ENCODE measurements at places on chromosomes 2 and 18. TPM values are rescaled to one million over a fixed set of nuclear protein-coding genes. Genes with fewer than 3 reads are reported as not detected.

- no peak for DNase-seq
- no peaks in the 10 kb centered on the region for H3K4me1 ChIP-seq
- H3K4me3 ChIP-seq = no peak overlapping the region
- no peak overlapping the region for H3K27ac ChIP-seq
- H3K36me3 ChIP-seq = no peaks in the 10 kb centered on the region
Measured at GRCh38 chr18:9353596-9353995, 19.0 kb downstream of the TWSG1 start.

GRCh38 chr2:8379128-8379527 is 302.7 kb upstream of the ID2 start:
- no peak overlapping the region for H3K27ac ChIP-seq
- H3K36me3 ChIP-seq = no peaks in the 10 kb centered on the region
- no peak for DNase-seq
- H3K27me3 ChIP-seq = no peaks in the 10 kb centered on the region

LDLRAD4 gene
- total RNA-seq = 60.1 TPM

ARHGEF4 gene
- 4.4 TPM for total RNA-seq

DNA sequence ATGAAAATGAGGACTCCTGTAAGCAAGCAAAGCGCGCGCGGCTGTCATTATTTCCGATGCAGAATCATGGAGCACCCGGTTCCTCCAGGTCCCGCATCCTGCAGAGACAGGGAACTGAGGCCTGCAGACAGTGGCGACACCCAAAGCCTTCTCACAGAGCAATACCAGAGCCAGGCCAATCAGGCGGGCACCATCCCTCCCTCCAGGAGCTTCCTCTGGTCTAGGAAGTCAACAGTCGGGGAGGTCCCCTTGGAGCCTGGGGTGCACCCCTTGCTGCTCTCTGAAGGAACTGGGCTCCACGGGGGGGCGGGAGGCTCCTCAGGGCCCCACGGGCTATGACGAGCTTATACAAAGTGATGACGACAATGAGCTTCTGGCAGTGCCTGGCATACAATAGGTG is 60.3 kb upstream of the HPCAL1 start:
- DNase-seq = no peak
- no peak overlapping the region for H3K27ac ChIP-seq
- no peaks in the 10 kb centered on the region for H3K36me3 ChIP-seq
- no peaks in the 10 kb centered on the region for H3K27me3 ChIP-seq
- no peaks in the 10 kb centered on the region for H3K4me1 ChIP-seq

DNA sequence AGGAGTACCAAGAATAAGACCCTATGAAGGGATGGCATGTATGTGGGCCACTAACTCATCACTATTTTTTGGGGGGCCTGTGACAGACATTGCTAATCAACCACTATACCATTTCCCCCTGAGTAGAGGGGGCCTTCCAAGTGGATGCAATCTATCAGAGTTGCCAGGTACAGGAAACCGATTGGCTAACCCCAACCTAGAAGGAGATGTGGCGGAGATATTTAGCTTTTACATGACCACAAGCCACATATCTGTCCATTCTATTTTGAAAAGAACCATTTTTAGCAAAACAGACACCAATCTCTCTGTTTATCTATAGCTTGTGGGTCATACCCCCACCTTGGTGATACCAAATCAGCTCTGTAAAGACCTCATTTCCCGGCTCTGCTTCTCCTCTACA is 51.0 kb downstream of the PAX8 start:
- no peak for DNase-seq
- no peaks in the 10 kb centered on the region for H3K4me1 ChIP-seq
- H3K4me3 ChIP-seq = no peak overlapping the region
- H3K27me3 ChIP-seq = no peaks in the 10 kb centered on the region
- no peak overlapping the region for H3K27ac ChIP-seq

DNA sequence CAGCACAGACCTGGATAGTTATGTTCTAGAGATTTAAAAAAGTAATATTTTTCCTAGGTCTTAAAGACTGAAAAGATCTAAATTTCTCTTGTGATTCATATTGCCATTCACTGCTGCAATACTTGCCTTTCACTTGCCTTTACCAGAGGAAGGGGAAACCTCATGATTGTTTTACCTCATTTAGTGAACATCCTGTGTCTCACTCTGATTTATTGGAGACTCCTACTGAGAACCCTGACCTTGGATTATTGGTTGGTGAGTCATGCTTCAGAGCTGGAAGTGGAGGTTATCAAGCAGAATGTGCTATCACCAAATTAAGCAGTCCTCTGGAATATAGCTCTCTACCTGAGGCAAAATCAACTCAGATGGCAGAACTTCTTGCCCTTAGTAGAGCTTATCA is 500.5 kb downstream of the TSN start:
- DNase-seq = no peak
- H3K36me3 ChIP-seq = no peaks in the 10 kb centered on the region
- no peaks in the 10 kb centered on the region for H3K4me1 ChIP-seq
- no peak overlapping the region for H3K27ac ChIP-seq
- H3K27me3 ChIP-seq = no peaks in the 10 kb centered on the region

SCN2A gene
- not detected for total RNA-seq

- no peak overlapping the region for H3K27ac ChIP-seq
- no peaks in the 10 kb centered on the region for H3K27me3 ChIP-seq
- H3K4me1 ChIP-seq = no peaks in the 10 kb centered on the region
- DNase-seq = no peak
Measured at GRCh38 chr2:218081695-218082094, 12.6 kb downstream of the RUFY4 start.

GRCh38 chr2:24363301-24363700 is 3.0 kb upstream of the ITSN2 start:
- no peaks in the 10 kb centered on the region for H3K27me3 ChIP-seq
- no peak overlapping the region for H3K27ac ChIP-seq
- H3K4me1 ChIP-seq = no peaks in the 10 kb centered on the region
- H3K36me3 ChIP-seq = no peaks in the 10 kb centered on the region

SNED1 gene
- 60.7 TPM for total RNA-seq

PSMG2 gene
- total RNA-seq = 104 TPM

- no peak overlapping the region for H3K27ac ChIP-seq
- H3K27me3 ChIP-seq = no peaks in the 10 kb centered on the region
- no peaks in the 10 kb centered on the region for H3K4me1 ChIP-seq
- H3K4me3 ChIP-seq = no peak overlapping the region
- no peak for DNase-seq
Measured at GRCh38 chr18:76223403-76223802, 271.6 kb downstream of the ZNF516 start.

EMILIN1 gene
- 0.73 TPM for total RNA-seq

DNA sequence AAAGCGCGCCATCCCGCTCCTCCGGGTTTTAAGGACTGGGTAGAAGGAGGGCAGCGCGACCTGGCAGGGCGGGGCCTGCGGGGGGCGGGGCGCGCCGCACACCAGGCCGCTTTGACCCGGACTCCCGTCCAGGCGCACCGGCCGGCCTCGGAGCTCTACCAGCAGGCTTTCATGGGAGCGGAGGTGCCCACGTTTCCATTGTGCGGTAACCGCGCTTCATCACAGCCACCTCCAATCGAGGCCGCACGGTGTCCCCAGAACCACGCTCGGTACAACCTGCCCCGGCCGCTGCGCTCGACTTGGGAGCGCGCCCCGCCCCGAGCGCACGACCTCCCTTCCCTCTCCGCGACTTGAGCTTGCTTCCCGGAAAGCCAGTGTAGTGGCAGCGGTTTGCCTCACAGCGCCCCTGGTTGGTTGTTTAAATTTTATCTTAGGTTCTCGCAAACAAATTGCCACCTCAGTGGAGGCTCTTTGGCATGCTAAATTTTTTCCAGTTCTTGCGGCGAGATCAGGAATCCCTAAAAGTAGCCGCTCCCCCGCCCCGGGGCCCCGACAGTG is 280 bp upstream of the CYP1B1 start:
- H3K27me3 ChIP-seq = peaks cover 5% of the 10 kb centered on the region
- no peak overlapping the region for H3K27ac ChIP-seq
- H3K36me3 ChIP-seq = no peaks in the 10 kb centered on the region
- H3K4me3 ChIP-seq = no peak overlapping the region

- H3K36me3 ChIP-seq = no peaks in the 10 kb centered on the region
- no peak for DNase-seq
- no peaks in the 10 kb centered on the region for H3K4me1 ChIP-seq
- no peak overlapping the region for H3K27ac ChIP-seq
Measured at GRCh38 chr2:117087535-117088291, 726.8 kb upstream of the DDX18 start.

- no peak overlapping the region for H3K27ac ChIP-seq
- no peaks in the 10 kb centered on the region for H3K27me3 ChIP-seq
- H3K4me3 ChIP-seq = no peak overlapping the region
- no peaks in the 10 kb centered on the region for H3K4me1 ChIP-seq
Measured at GRCh38 chr18:38263066-38263465, 697.5 kb upstream of the CELF4 start.

UNC80 gene
- total RNA-seq = not detected

DNA sequence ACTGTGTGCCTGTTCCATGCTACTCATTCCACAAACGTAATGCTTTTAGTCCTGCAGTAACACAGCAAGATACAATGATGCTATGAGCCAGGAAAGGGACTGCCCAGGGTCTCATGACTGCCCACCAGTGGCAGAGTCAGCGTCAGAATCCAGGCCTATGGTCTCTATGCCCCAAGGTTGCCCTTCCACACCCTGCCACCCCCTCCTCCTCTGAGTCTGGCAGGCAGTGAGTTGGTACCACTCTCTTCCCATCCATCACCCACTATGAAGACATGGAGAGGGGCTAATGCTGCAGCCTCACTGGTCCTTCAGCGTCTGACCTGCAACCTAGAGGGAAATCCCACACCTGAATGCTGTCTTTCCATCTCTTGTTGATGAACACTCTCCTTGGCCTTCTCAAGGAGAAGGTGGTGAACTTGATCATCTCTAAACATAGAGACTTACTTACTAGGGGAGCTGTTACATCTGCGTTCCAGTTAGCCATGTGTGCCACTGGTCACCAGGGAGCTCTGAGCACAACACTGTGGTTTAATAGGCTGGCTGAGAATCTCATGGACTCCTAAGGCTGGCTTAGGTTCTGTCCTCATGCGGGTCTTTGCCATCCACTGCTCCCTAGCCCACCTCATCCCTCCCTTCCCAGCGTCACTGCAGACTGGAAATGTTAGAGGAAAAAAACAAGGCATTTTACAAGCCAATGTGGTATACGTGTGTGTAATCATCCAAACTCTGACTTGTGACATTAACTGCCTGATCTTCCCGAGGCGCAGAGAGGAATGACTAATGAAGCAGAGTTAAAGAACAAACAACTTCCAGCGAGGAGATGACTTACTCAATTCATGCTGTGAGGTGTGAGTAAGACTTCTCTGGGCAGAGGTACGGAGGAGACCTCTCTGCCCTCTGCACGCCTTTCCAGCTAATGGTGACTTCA is 28.8 kb downstream of the STEAP3 start:
- H3K27me3 ChIP-seq = no peaks in the 10 kb centered on the region
- no peaks in the 10 kb centered on the region for H3K36me3 ChIP-seq
- no peak for DNase-seq
- H3K4me3 ChIP-seq = no peak overlapping the region

ZNF804A gene
- not detected for total RNA-seq

SPHKAP gene
- not detected for total RNA-seq

Data from naive thymus-derived CD4-positive, alpha-beta T cell (primary cell).